ENCODE measurements at places on chromosomes 5 and 9.

- no peak for DNase-seq
Observed at GRCh38 chr9:98171176-98171925, 21.1 kb downstream of the CORO2A start.

- no peak for DNase-seq
Observed at GRCh38 chr5:6462671-6463070, 14.0 kb downstream of the UBE2QL1 start.

- DNase-seq: no peak
Observed at GRCh38 chr5:59380350-59380951, 513.1 kb downstream of the PDE4D start.

DNA sequence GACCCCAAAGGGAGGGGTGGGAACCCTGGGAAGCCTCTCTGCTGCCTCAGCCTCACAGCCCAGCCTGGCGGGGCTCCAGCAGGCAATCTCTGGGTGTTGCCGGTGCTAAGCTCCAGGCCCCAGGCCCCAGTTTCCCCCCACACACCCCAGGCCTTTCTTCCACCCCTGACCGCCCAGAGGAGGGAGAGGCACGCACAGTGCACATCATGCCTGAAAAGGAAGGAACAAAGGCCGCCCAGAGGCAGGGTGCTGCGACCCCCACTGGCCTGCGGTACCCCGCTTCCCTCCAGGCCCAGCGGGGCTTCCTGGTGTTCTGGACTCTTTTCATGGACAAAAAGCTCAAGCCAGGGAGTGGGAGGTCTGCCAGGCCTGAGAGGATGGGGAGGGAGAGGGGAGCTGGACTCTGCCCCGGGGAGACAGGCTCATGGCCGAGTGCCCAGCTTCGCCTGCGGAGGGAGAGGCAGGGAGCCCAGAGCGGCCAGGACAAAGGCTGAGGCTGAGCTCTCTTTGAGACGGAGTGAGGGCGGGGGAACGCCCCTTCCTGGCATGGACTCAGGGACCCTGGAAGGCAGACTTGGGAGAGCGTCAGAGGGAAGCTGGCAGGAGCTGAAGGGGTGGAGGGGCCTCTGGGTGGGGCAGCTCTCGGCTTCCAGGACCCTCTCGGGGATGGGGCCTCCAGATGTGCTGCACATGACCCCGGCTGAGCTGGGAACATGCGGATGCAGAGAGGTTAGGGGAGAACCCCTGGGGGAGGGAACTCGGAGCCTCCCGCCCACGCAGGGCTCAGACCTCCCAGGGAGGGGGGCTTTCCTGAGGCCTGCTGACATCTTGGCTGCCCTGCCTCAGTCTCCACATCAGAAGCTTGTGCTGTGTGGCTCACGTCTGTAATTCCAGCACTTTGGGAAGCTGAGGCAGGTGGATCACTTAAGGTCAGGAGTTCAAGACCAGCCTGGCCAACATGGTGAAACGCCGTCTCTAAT is 1.8 kb upstream of the ENTPD2 start:
- no peak for DNase-seq

DNA sequence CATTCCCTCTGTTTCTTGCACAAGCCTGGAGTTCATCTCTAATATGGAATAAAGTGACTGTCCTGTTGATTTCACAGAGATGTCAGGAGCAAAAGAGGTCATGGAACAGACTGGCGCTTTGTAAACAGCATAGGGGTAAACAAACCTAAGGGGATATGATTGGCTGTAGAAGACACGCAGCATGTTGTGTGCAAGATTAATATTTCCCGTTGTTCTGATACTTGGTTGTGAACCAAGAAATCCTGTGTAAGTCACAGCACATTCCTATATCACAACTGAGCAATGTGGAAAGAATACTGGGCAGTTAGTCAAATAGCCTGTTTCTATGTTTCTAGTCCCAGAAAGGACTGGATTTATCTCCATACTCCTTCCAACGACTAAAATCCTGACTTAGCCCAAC is 3.2 kb downstream of the ADAMTS12 start:
- no peak for DNase-seq
